ENCODE measurements at places on chromosomes 2 and 18.

- no peak for DNase-seq
Observed at GRCh38 chr2:65831509-65831908, 399.1 kb upstream of the SPRED2 start.

- no peak for DNase-seq
Observed at GRCh38 chr2:227503433-227504406, 31.8 kb downstream of the AGFG1 start.

GRCh38 chr18:8951491-8951890 is 151.0 kb upstream of the NDUFV2 start:
- DNase-seq, result no peak

GRCh38 chr2:99936065-99936464 is 206.3 kb downstream of the AFF3 start:
- DNase-seq, result no peak

- DNase-seq, result no peak
Observed at GRCh38 chr2:36800381-36800780, 103.9 kb downstream of the VIT start.

DNA sequence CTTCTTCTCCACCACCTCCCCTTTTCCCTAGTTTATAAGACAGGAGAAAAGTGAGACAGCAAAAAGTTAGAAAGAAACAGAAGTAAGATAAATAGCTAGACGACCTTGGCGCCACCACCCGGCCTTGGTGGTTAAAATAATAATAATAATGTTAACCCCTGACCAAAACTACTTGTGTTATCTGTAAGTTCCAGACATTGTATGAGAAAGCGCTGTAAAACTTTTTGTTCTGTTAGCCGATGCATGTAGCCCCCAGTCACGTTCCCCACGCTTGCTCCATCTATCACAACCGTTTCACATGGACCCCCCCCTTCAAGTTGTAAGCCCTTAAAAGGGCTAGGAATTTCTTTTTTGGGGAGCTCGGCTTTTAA is 1.5 kb upstream of the BUB1 start:
- DNase-seq, result no peak

DNA sequence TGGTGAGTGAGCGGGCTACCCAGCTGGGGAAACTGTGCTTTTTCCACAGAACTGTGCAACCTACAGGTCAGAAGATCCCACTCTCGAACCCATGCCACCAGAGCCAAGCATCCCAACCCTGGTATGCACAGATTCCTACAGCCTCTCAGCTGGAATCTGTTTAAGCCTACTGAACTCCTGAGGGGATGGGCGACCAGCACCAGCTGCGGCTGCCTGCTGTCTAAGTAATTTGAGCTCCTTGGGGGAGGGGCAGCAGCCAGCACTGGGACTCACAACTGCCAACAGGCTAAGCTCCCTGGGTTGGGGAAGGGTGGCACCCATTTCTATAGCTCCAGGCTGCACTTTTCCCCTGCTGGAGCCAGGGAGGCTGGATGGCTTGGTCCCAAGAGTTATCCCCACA is 11.8 kb downstream of the CYP27C1 start:
- no peak for DNase-seq

DNA sequence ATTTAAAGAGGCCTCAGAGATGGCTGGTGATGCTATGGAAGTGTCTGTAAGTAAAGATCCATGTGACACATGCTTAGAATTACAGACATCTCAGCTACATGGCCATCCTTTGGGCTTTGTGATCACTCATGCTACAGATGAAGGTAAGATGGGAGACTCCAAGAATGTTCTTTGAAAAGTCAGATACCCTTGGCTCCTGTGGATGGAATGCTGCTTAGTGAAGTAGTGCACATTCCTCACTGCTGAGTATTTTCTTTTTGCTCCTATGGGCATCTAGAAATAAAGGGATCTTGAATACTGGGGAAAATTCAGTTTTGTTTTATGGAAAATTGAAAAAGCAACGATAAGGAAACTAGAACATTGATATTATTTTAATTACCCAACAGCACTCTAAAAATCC is 55.2 kb upstream of the REV1 start:
- DNase-seq, result no peak

- no peak for DNase-seq
Observed at GRCh38 chr18:48441405-48441881, 32.3 kb upstream of the ZBTB7C start.

DNA sequence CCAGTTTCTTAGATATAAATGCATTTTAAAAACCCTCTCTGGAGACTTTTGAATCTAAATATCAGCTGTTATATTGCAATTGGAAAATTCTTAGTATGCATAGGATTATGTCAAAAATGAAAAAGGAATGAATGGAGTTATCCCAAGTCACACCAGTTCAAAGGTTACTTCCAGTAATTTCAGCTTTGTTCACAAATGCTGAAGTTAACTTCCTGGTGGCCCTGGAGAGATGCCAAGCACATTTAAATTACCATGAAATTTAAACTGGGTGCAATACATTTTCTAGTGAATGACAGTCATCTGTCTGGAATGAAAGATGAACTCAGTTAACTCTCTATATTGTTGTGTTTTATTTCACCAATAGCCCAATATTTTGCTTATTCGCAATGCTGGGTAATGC is 753.9 kb downstream of the SUCLG1 start:
- DNase-seq, result no peak

- no peak for DNase-seq
Observed at GRCh38 chr2:238872026-238872425, 24.1 kb downstream of the TWIST2 start.

All from frontal cortex (tissue), 4 donors.